T follicular helper cell (primary cell): ENCODE measurements at places on chromosomes 3 and 15.

DNA sequence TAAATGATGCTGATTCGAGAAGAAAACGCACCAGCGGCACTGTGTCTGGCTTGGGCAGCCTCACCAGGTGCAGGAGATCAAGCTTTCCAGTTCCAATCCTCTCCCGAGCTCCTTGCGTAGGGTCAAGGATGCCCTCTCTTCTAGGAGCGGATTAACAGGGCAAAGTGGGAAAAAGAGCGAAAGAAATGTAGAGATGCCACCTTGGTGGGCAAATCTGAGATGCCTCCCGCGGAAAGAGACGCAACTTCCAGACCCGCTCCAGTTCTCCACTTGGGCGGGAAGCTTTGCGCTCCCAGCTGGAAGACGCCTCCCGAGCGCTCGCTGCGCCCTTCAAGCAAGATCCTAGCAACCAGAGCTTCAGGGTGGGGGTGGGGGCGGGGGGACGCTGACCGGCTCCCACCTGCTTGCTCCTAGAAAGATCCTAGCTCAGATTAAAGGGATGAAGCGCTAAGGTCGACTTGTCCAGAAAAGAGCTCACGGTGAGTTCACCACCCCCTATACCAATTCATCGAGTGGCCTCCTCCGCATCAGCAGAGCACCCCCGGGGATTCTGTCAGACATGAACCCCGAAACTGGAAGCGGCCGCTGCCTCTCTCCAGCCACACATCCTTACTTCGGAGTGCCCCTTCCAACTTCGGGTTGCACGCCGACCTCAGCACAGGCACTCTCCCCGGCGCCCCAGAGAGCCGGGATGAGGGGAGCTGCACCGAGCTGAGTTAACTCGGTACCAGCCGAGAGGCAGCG is 769 bp downstream of the TAFA4 start:
- no peak for DNase-seq

DNA sequence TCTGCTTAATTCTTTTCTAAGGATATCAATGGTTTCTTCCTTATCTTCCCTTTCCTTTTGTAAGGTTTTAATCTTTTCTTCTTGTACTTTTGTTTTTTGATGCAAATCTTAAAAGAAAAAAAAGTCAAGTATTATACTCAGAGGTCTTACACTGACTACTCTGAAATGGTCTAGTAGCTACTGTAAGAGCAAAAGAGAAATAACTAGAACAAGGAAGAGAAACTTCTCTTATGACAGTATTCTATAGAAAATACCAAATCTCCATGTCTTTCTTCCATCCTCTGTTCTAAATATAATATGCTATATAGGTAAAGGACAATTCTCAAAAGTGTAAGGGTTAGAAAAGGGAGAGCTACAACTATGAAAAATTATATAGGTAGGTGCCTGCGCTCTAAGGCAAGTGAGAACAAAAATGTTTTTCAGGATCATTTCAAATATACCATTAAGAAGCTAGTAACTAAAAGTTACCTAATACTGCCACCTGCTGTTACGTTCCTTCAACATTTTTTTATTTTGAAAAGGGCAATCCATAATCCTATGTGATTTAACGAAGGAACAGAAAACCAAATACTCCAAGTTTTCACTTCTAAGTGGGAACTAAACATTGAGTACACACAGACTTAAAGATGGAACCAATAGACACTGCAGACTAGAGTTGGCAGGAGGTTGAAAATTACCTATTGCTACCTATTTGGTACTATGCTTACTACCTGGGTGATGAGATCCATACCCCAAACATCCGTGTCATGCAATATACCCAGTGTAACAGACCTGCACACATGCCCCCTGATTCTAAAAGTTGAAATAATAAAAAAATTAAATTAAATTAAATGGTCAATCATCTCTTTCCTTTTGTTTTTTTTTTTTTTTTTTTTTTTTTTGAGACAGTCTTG is 36.7 kb downstream of the CIP2A start:
- no peak for DNase-seq

- no peak for DNase-seq
Observed at GRCh38 chr3:10816019-10816862, at the start of gene SLC6A11. SLC6A11 (plus strand) TSS chr3:10816228; CDS start chr3:10816266, 38 bp downstream.

DNA sequence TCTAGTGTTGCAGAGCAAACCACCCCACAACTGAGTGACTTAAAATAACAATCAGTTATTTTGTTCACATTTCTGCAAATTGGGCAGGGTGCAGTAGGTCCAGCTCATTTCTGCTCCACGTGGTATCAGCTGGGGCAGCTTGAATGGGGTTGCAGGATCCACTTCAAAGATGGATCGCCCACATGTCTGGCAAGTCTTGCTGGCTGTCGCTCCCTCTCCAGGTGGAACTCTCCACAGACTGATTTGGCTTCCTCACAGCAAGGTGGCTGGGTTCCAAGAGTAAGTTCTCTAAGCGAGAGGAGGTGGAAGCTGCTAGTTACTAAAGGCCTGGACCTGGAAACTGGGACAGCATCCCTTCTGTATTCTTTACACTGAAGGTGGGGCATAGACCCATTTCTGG is 213.3 kb downstream of the SLC9A9 start:
- DNase-seq, result no peak

DNA sequence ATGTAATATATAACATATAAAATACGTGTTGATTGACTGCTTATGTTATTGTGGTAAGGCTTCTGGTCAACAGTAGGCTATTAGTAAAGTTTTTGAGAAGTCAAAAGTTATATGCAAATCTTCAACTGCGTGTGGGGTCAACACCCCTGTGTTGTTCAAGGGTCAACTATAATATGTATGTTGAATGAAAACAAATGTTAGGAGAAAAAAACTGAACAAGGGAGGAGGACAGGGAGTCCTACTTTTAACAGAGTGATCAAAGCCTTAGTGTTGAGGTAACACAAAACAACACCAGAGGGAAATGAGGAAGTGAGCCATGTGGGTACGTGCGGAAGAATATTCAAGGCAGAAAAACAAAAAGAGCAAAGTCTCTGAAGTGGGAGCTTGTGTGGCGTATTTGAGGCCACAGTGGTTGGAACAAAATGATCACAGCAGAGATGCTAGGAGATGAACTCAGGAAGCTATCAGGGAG is 62.5 kb downstream of the SFMBT1 start:
- peak; percentile 47 for DNase-seq

DNA sequence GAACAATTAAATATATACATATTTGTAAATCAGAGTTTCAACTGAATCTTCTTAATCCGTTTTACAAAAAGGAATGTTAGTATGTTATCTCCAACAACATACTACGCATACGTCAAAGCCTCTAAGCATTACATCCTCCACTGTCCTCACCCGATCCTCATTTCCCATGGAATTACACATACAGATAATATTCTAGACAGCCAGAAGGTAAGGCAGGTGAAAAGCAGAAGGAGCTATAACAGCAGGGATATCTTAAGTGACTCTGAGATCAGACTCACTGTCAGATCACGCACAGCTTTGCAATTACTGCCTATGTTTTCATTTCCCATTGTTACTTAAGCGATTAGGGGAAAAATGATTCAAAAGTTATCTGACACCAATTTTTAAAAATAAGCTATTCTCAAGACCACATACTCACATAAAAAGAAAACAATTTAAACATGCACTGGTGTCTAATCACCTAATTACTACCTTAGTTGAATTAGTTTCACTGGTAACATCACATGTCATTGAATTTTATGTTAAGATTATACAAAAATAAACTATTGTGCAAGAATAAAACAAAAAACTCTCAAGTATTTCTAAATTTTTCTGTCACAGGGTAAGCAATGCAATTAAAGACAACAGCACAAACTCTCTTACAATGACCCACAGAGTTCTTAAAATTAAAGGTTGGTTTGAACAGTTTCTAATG is 92.8 kb downstream of the TBL1XR1 start:
- DNase-seq, result no peak

- no peak for DNase-seq
Observed at GRCh38 chr3:135248213-135248612, 453.2 kb downstream of the EPHB1 start.

- DNase-seq, result no peak
Observed at GRCh38 chr3:58117561-58118181, 93.1 kb downstream of the DNASE1L3 start.

GRCh38 chr15:58552505-58553364 is 120.9 kb downstream of the LIPC start:
- DNase-seq, result no peak

DNA sequence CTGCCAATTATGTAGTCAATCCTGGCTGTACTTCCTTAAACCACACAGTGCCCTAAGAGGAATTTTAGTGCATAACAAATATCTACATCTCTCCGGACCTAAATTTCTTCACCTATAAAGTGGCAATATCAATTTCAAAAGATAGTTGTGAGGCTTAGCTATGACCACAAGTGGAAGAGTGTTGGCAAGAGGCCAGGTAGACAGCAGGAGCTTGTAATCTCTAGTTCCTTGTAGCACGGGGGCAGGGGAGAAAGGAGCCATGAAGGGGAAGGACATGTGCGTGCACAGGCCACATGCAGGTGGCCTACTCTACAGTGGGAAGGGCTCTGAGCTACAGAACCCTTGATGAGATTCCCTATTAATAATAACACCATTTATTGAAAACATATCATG is 269.7 kb downstream of the ABHD5 start:
- DNase-seq, result no peak

GRCh38 chr3:189710620-189711402 is 79.6 kb downstream of the TP63 start:
- no peak for DNase-seq

- DNase-seq, result no peak
Observed at GRCh38 chr3:149188494-149188893, 33.1 kb downstream of the CP start.

DNA sequence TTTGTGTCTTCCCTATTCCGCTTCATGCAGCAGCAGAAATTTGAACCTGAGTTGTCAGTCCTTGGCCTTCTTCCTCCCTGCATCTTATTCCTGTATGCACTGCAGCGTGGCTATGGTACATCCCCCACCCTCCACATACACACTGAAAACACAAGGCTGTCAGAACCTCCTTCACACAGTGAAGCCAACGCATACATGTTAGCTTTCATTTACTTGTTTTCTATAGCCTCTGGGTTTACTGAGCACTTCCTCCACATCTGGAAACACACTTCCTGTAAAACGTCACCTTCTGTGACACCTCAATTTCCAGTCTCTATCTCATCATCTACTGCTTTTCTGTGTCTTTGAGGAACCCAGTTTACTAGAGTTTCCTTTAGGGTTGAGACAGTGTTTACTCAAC is 47.0 kb downstream of the SUSD5 start:
- no peak for DNase-seq

DNA sequence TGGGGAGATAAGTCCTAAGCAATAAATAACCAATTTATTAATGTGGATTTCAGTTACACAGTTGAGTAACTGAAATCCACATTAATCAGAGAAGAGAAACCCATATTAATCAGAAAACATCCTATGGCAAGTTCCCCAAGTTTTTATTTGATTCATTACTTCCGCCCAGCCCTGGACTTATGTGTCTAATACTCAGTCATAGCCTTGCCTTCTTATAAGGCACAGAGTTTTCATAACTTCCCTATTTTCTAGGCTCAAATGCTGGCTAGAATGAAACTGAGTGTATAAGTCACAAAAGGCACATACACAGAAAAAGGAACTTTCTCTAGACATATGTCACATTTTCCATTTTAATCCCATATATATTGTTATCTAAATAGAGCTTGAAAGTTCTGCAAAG is 28.8 kb downstream of the CD47 start:
- DNase-seq, result no peak
